M059J (cell line): ENCODE measurements at places on chromosomes 2 and 18.

GRCh38 chr2:202017940-202018339 is 15.7 kb upstream of the FZD7 start:
- DNase-seq, result peak; percentile 15

GRCh38 chr2:170587922-170588321 is 127.2 kb upstream of the SP5 start:
- DNase-seq, result peak; percentile 34

- DNase-seq, result no peak
These were observed 38.1 kb upstream of the TGIF1 start for GRCh38 chr18:3411854-3412268.

DNA sequence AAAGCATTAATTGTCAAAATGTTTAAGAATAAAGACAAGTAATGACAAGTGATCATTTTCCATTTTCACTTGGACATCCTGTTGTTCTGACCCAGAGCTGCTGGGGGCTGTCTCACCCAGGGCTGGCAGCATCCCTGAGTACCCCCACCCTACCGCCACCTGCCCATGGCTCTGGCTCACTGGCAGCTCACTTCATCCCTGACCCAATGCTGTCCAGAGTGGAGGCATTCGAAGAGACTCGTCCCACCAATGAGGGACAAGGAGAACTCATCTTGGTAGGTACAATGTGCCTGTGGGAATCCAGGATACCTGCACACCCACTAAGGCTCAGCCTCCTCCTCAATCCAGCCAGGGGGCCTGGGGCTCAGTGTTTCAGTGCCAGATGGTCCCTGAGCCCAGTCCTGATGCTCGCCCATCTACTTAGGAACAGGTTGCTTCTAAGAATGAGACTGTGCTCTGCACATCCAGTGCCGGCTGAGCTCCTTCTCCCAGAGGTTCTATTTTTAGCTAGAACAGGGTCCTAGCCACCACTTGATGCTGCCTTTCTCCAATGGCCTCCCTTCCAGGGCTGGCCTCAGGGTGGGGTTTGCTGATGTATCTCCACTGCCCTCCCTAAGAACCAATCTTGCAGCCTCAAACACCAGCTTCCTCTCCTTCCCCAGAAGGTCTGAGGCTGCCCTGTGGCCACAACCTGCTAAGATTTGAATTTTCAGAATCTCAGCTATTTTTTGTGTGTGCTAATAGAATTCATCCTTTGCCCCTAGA is 53.7 kb downstream of the ADD2 start:
- no peak for DNase-seq

GRCh38 chr2:25374827-25375226 is 33.1 kb upstream of the DNMT3A start:
- no peak for DNase-seq

- no peak for DNase-seq
These were observed 823.6 kb downstream of the GALR1 start for GRCh38 chr18:78073275-78073674.

DNA sequence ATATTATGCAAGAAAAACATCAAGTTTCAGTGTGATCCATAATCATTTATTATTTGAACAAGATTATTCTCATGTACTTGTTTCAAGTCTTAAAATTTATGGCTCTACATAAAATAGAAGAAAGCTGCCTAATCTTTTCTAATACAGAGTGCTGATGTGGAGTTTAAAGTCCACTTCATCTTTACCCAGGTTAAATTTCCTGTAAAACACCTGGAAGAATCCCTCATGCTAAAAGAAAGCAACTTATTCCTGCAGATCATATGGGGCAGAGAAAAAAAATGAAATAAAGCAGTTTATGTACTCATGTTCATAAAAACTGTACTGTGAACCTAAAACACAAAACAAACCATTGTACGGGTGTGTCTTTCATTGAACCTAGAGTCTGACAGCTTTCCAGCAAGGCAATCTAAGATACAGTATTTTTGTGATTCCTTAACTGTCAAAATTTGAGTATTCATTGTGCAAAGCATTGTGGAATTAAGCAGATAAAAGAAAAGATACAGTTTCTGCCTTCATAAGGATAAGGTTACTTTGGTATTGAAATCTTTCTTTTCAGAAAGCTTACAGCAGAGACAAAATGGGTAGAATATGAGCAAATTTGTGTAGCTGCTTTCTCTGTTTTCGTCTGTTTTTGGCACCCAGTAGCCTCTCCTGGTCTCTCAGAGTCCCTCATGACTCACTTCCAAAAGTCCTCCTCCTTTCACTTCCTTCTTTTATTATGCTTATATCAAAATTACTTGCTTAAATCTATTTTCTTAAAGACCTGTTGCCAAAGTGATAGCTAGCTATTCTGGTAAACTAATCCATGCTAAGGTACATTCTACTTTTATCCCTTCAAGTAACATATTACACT is 26.9 kb upstream of the GLS start:
- no peak for DNase-seq

DNA sequence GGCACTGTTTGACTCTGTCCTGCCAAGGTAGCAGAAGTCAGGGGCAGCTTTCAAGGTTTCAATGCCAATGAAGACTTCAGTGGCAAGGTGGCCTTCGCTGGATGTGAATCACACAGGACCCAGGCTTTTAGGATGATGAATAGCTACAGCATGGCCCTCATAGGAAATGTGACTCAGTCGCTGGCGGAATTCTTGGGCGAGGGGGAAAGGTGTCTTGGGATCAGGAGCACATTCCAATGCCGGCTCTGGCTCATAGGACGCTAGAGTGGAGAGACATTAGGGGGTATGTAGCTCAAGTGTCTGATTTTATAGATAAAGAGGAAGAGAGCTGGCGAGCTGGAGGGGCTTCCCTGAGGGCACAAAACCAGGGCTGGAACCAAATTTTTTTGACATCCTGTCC is 68.6 kb downstream of the SMIM21 start:
- DNase-seq, result peak; percentile 76

- no peak for DNase-seq
These were observed 63.0 kb upstream of the PGAP1 start for GRCh38 chr2:196989496-196989895.

DNA sequence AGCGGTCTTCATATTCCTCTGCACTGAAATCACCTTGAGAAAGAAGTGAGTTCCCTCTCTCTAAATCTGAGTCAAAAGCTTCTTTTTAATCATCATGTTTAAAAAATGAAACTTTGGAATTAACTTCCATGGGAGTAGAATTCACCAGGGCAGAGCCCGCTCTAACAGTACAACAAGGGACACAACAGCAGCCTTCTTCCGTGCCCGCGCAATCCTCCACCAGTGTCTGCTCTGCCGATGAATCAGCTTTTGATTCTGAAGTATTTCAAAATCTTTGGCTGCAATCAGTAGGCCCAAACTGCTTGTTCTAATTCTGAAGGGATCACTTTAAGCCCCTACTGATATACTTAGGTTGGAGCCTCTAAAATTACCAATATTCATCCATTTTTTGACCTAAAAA is 76.9 kb downstream of the USP40 start:
- no peak for DNase-seq

DNA sequence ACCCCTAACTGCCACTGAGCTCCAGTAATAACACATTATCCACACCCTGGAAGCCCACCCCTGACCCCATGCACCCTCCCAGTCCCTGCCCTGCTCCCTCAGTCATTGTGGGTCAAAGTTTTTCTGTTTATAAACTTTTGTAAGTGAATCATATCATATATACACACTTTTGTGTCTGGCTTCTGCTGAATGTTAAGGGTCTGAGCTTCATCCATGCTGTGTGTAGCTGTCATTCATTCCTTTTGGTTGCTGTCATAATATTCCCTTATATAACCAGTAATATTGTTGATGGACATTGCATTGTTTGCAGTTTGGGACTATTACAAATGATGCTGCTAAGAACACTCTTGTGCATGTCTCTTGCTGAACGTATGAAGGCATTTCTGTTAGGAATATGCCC is 14.5 kb downstream of the CNNM4 start:
- DNase-seq, result no peak

GRCh38 chr2:226794196-226794661 is 5.4 kb downstream of the IRS1 start:
- DNase-seq, result peak; percentile 35

DNA sequence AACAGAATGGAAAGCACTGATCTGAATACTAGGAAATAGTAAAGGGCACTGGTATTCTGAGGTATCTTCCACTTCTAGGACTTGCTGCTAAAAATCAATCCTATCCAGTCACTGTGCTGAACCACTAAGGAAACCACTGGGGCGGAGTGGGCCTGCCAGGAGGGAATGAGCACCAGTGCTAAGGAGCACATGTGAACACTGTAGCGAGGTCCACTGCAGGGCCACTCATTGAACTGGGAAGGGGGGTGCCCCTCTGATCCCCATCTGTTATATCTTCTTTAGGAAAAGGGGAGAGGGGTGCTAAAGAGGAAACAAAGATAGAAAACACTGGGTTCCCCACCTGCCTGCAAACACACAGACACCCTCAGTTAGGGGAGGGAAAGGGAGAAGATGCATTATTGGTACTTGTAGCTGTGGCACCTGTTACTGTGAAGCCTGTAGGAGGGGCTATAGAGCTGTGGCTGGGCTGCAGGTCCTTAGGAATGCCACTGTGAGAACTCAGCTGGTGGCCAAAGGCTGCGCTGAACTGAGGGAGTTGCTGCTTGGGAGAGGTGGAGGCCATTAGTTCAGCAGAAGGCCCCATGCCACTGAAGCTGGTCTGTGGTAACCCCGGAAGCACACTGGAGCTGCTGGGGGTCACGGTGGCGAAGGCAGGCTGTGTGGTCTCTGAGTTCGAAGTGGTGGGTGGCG is 81.8 kb downstream of the INO80D start:
- peak; percentile 39 for DNase-seq

DNA sequence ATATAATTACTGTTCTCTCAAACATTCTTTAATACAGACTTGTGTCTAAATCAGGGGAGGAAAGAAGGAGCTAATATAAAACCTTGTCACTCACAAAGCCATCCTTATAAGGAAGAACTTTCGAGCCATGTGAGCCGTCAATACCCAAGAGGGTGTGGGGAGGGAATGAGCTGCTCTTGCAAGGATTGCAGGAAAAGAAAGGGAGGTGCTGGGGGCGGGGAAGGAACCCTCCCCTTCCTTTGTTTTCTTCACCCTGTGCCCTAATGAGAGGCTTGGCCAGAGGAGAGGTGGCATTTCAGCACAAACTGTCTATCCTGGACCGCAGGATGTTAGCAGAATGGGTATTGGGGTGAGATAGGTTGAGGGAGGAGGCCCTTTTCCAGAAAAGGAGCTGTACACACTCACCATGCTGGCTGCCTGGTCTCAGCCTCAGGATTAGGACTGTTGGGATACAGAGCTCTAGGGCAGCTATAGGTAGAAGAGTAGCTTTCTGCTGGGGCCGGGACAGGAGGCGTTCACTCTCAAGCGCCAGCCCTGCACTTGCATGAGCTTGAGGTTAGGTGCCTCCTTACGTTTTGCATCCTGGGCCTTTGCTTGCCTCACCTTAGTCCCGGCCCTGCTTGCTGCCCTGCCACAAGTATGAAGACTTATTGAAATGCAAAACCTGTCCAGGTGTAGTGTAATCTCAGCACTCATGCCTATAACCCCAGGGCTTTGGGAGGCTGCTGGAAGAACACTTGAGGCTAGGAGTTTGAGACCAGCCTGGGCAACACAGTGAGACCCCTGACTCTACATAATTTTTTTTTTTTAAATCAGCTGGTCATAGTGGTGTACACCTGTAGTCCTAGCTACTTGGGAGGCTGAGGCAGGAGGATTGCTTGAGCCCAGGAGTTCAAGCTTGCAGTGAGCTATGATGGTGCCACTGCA is 190.5 kb downstream of the LOXHD1 start:
- DNase-seq, result no peak

DNA sequence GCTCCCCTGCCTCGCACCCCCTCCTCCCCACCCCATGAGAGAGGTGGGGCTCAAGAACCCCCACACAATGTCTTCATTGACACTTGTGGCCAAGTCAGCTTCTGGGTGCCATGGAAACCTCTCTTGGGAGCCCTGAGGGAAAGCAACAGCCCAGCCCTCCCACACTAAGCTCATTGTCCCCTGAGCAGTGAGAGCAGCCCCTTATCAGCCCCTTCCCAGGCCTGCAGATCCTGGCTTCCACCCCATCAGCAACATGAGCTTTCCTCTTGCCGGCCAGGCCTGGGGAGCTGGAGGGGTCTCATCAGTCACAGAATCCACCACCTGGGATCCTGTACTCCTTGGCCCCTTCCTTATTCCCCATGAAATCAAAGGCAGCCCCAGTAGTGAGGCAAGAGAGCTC is 107.8 kb upstream of the ST3GAL5 start:
- DNase-seq, result peak; percentile 15

DNA sequence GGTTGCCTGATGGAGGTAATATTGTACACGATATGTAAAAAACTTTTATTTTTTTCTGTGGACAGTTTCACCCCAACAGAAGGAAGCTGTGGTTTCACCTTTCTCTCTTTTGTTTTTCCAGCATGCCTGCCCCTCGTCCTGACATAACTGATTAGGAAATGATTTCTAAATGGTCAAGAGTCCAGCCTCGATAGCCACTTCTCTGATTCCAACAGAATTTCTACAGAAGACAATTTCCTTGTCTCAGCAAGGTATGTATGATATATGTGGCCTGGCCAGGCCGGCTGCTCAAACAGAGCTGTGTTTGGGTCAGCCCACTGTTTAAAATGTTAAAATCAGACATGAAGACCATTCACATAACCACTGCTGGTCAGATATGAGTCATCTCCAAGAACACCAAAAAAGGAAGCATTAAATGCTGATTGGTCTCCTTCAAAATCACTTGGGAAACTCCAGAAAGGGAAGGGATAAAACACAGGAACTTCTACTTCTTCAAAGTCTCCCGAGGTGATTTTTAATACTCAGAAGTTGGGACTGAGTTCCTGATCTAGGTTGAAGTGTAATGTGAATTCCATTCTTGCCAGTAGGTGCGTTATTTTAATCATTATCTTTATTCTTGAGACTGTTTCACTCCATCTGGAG is 22.3 kb downstream of the ATP8B1 start:
- DNase-seq, result peak; percentile 97
